Mesenteric fat pad (tissue), 1 donor: ENCODE measurements at places on chromosomes 13 and 19.

GRCh38 chr13:47146136-47146535 lies 249.3 kb upstream of the HTR2A start:
- DNase-seq = no peak

DNA sequence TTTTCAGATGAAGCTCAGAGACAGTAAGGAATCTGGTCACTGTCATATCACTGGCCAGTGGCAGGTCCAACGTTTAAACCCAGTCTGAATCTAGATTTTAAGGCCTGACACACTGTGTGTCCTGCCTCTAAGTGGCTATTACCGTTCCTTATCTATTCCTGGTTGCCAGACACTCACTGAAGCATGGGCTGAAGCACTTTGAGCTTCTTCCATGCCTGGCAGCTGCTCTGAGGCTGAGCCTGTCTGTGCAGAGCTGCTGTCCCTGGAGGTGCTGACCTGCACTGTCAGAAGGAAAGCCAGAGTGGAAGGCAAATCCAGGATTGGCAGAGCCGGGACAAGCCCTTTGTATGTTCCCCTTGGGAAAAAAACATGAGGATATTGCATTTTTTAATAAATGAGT lies 109.2 kb upstream of the SLC7A1 start:
- DNase-seq = no peak

DNA sequence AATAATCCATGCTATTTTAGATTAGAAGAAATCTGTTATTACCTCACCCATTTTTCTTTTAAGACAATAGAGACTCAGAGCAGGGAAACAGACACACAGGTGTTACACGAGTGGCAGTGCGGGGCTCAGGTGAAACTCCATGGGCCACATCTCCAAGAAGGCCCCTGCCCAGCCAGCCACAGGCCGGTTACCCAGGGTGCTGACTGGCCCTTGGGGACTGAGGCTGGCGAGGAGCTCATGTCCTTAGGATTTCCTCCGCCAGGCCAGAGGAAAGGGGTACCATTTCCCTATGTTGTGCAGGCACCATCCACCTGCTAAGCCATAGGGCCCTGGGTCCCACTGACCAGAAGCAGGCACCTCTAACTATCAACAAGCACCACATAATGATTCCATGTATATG lies 10.6 kb downstream of the C19orf47 start:
- no peak for DNase-seq

GRCh38 chr13:97435794-97436193 lies 1.8 kb downstream of the RAP2A start:
- DNase-seq = no peak

DNA sequence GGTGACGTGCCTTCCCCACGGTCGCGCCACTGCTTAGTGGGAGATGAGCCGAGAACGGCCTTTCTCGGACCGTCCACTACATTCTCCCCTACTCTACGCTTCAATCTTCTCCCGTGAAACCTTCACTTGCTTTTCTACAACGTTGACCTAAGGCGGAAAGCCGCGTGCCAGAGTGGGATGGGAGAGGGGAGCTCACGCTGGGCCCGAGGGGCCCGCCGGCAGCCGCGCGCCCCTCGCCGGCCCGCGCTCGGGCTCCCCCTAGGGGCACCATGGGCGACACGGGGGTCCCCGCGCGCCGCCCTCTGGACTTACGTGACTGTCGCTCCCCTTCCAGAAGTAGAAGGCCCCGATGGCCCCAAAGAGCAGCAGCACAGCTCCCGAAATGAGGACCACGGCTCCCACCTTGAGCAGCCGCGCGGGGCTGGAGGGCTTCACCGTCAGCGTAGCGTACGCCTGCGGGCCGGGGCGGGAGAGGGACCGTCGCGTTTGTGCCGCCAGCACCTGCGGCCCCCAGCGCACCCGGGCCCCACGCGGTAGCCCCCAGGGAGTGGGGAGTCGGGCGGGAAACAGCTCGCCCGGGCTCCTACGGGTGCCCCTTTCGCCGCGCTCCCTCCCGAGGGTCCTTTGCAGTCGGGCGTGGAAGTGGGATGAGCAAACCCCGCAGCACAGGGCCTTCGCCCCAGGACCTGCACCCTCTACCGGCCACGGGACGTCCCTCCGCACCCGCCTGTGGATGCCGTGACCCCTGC lies 727 bp downstream of the CNMD start:
- DNase-seq = no peak

GRCh38 chr13:113423520-113424163 lies 29.6 kb downstream of the ADPRHL1 start:
- DNase-seq = no peak
